AG04450 (cell line): ENCODE measurements at places on chromosomes 5 and 9.

DNA sequence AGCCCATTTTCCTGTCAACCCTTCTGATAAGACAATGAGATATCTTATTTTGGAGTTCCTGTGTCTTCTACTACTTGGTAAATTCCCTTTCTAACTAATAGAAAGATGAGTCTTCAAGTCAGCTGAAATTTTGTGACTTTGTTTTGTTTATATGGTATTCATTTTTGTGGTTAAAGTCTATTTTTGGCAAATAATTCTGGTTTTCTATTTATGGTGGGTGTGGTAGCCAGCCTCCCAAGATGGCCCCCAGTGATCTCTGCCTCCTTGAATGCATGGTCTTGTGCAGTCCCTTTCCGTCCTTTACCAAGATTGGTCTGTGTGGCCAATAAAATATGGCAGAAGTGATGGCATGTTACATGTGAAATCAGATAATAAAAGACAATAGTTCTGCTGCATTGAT lies 91.5 kb downstream of the NR3C1 start:
- no peak for DNase-seq

GRCh38 chr5:114469372-114469771 lies 107.5 kb downstream of the KCNN2 start:
- no peak for DNase-seq

DNA sequence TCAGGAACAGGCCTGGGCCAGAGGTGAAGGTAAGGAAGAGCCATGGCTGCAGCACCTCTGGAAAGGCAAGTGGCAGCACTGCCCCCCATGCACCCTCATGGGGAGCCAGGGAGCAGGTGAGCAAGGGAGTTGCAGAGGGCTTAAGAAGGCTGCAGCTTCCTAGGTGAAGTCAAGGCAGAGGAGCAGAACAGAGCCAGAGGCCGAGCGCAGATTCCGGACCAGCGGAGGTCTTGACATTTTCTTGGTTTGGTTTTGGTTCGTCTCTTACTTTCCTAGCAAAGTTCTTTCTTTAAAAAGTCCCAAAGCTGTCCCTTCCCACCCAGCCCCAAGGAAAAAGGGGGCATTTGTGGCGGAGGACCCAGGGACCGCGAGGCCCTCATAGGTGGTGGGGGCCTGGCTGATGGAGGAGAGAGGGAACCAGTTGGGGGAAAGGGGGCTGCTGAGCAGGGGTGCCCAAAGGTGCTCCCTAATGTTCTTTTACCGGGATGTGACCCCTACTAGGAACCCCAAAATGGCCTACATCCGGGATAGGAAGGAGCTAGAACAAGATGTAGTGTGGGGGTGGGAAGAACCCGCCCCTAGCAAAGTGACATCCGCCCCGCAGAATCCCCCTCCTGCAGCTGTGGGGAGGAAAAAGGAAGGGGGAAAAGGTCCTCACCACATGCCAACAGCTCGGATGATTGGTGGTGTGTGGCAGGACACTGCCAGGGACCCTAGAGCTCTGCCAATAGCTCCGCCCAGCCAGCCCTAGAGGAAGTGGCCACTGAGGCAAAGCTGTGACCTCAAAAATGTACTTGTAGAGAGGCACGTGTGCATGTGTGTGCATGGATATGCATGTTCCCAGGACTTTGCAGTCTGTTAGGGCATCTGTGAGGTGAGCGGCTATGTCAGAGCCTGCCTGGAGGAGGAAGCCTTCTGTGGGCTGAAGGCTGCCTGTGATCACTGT lies 914 bp upstream of the CD72 start:
- DNase-seq: no peak

GRCh38 chr9:4174546-4175175 lies 125.2 kb downstream of the GLIS3 start:
- no peak for DNase-seq

- DNase-seq: no peak
Measured at GRCh38 chr5:76074487-76075065, 8.6 kb upstream of the SV2C start.

GRCh38 chr9:92654481-92655301 lies 15.2 kb downstream of the IPPK start:
- no peak for DNase-seq

GRCh38 chr5:5239191-5239590 lies 99.1 kb downstream of the ADAMTS16 start:
- no peak for DNase-seq

GRCh38 chr5:82560561-82560960 lies 282.4 kb upstream of the RPS23 start:
- DNase-seq: no peak

DNA sequence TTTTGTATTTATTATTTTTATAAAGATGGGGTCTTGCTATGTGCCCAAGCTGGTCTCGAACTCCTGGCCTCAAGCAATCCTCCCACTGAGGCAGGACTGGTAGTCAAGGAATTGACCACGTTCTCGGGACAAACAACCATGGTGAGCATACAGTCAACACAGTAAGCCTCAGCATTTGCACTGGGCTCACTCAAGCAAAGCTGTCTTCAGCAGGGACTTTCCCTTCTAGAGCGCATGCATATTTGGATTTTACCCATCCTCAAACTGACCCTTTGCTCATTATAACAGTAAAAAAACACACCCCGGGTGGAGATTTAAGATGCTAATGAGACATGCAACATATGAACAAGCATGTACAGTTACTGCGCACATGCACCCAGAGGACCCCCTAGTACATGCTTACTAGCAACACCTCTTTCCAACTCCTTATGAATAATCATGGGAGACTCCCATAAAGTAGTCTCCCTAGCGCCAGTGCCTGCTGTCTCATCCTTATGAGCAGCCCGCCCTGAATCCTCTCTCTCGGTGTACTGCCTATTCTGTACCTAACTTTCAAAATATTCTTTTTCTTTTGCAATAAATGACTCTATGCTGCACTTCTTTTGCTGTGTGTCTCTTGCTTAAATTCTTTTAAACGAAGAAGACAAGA lies 41.5 kb downstream of the C5orf22 start:
- DNase-seq: no peak

GRCh38 chr9:71675857-71676165 lies 92.5 kb downstream of the CEMIP2 start:
- no peak for DNase-seq

DNA sequence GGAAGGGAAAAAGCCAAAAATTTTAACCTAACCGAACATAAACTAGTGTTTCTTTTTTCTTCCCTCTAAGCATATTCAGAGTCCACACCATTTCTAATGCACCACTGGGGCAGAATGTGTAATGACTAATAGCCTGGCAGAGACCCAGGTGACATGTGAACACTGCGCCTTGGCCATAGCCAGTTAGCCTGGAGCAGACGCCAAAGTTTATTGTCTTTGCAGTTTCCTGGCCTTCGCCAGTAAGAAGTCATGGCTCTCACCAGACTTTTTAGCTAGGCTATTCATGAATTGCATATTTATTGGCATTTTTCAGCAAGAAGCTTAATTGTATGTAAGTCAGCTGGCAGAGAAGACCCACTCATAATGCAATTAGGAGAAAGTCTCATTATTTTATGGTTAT lies 182.8 kb upstream of the SLC27A6 start:
- peak; percentile 34 for DNase-seq

GRCh38 chr5:38845526-38846378 lies at the start of gene OSMR:
TSS of gene OSMR (plus strand) at chr5:38846012. CDS start at chr5:38869045, 23,033 bp downstream.
- peak; percentile 97 for DNase-seq
